ENCODE measurements at places on chromosomes 11 and 22.

- H3K4me3 ChIP-seq = no peak overlapping the region
- peaks cover 37% of the 10 kb centered on the region for H3K36me3 ChIP-seq
- no peak overlapping the region for H3K27ac ChIP-seq
- H3K4me1 ChIP-seq = peaks cover 4% of the 10 kb centered on the region
- DNase-seq = no peak
Measured at GRCh38 chr22:49783036-49783746, 44.5 kb downstream of the BRD1 start.

- peak overlapping the region; percentile 100 for H3K27ac ChIP-seq
- H3K4me1 ChIP-seq = peaks cover 30% of the 10 kb centered on the region
- H3K27me3 ChIP-seq = no peaks in the 10 kb centered on the region
- H3K36me3 ChIP-seq = peaks cover 12% of the 10 kb centered on the region
- DNase-seq = no peak
- H3K4me3 ChIP-seq = peak overlapping the region; percentile 99
Measured at GRCh38 chr11:46616551-46617133, 385 bp downstream of the HARBI1 start.

DNA sequence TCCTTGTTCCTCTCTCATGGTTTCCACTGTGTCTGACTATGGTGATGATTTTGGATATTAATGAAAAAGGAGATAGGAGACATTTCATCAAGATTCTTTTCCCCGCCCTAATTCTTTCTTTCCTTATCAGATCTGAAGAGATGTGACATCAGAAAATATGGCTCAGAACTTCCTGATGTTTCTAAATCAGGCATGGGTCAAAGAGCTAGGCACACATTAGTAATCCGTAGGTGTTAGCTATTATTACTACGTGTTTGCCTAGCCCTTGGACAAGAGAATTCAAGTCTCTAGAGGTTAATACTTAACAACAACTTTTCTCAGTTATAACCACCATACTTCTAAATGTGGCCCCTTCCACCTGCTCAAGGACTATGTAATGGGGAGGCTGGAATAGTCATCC is 5.8 kb downstream of the JOSD1 start:
- no peak for DNase-seq
- H3K4me3 ChIP-seq = no peak overlapping the region
- H3K27me3 ChIP-seq = no peaks in the 10 kb centered on the region
- peak overlapping the region; percentile 77 for H3K27ac ChIP-seq
- H3K36me3 ChIP-seq = peaks cover 82% of the 10 kb centered on the region

- H3K4me1 ChIP-seq = peaks cover 4% of the 10 kb centered on the region
- H3K27ac ChIP-seq = no peak overlapping the region
- peaks cover 2% of the 10 kb centered on the region for H3K36me3 ChIP-seq
- H3K4me3 ChIP-seq = no peak overlapping the region
- no peak for DNase-seq
Measured at GRCh38 chr11:44223238-44223637, 86.7 kb downstream of the ALX4 start.

- H3K36me3 ChIP-seq = peaks cover 11% of the 10 kb centered on the region
- no peak overlapping the region for H3K27ac ChIP-seq
- no peaks in the 10 kb centered on the region for H3K27me3 ChIP-seq
Measured at GRCh38 chr22:20032407-20032991, 11.6 kb downstream of the TANGO2 start.

DNA sequence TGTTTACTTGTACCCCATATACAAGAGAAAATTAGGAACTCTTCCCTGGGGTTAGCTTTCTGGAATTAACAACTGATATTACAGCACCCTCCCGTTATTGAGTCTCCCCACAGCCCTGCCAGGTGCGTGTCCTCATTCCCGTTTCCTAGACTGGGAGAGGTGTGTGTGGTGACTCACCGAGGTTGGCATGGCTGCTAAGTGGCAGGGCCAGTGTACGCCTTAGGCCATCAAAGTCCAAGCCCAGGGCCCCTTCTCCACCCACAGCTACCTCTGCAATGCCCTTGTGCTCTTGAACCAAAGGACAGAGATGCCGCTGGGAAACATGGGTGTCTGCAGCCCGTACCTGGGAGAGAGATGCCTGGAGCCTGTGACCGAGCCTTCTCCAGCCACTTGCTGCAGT is 12.3 kb downstream of the IFT27 start:
- peaks cover 2% of the 10 kb centered on the region for H3K36me3 ChIP-seq
- no peak overlapping the region for H3K27ac ChIP-seq
- H3K4me1 ChIP-seq = no peaks in the 10 kb centered on the region
- DNase-seq = no peak
- H3K27me3 ChIP-seq = no peaks in the 10 kb centered on the region

DNA sequence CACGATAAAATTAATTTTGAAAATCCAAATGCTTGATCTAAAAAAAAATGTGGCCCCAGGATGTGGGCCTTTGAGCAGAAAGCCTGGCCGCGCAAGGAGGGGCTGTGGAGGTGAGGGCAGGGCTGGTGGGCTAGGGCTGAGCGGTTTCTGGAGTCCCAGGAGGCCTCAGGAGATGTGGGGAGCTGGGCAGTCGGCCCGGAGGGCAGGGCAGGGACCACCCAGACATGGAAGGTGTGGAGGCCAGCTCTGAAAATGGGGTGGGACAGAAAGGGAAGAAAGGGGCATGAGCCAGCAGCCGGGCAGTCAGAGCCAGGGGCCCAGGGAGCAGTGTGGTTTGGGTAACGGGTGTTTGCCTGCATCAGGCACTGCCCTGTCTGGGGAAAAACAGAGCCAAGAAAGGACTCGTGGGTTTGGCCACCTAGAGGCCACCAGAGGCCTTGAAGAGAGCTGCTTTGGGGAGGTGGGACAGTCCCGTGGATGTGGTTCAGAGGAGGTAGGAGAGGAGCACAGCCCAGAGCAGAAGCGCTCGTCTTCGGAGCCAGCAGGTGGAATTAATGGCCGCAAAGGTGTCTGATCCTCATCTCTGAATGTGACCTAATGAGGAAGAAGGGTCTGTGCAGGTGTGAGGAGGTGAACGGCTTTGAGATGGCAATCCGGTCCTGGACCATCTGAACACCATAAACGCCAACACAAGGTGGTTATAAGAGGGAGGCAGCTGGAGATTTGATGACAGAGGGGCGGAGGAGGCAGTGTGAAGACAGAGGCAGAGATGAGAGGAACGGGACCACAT is 50.2 kb downstream of the IGF2 start:
- H3K36me3 ChIP-seq = no peaks in the 10 kb centered on the region
- H3K27me3 ChIP-seq = peaks cover 7% of the 10 kb centered on the region
- H3K4me3 ChIP-seq = no peak overlapping the region
- H3K4me1 ChIP-seq = peaks cover 5% of the 10 kb centered on the region
- H3K27ac ChIP-seq = no peak overlapping the region

- no peak for DNase-seq
- peaks cover 38% of the 10 kb centered on the region for H3K36me3 ChIP-seq
- H3K27me3 ChIP-seq = no peaks in the 10 kb centered on the region
- no peak overlapping the region for H3K4me3 ChIP-seq
- H3K4me1 ChIP-seq = peaks cover 7% of the 10 kb centered on the region
- no peak overlapping the region for H3K27ac ChIP-seq
Measured at GRCh38 chr22:46875089-46875488, 112.6 kb downstream of the TBC1D22A start.

GRCh38 chr11:32434356-32435151 is 785 bp downstream of the WT1 start:
- H3K27ac ChIP-seq = no peak overlapping the region
- peaks cover 5% of the 10 kb centered on the region for H3K36me3 ChIP-seq
- H3K4me3 ChIP-seq = no peak overlapping the region
- H3K4me1 ChIP-seq = peaks cover 14% of the 10 kb centered on the region
- no peak for DNase-seq
- H3K27me3 ChIP-seq = peaks cover 80% of the 10 kb centered on the region

GRCh38 chr11:41872426-41872825 is 413.0 kb upstream of the LRRC4C start:
- no peaks in the 10 kb centered on the region for H3K36me3 ChIP-seq
- no peak overlapping the region for H3K4me3 ChIP-seq
- no peak for DNase-seq
- H3K27ac ChIP-seq = no peak overlapping the region
- H3K4me1 ChIP-seq = no peaks in the 10 kb centered on the region

GRCh38 chr11:67584205-67584880 is 731 bp downstream of the GSTP1 start:
- peak overlapping the region; percentile 67 for H3K27ac ChIP-seq
- DNase-seq = peak; percentile 33
- peaks cover 39% of the 10 kb centered on the region for H3K36me3 ChIP-seq
- peak overlapping the region; percentile 78 for H3K4me3 ChIP-seq
- H3K27me3 ChIP-seq = peaks cover 16% of the 10 kb centered on the region

GRCh38 chr11:61954851-61955421 is 4.8 kb downstream of the BEST1 start:
- no peak for DNase-seq
- no peak overlapping the region for H3K27ac ChIP-seq
- H3K27me3 ChIP-seq = peaks cover 22% of the 10 kb centered on the region
- H3K36me3 ChIP-seq = no peaks in the 10 kb centered on the region
- peaks cover 2% of the 10 kb centered on the region for H3K4me1 ChIP-seq

GRCh38 chr11:21931436-21932101 is 261.3 kb upstream of the ANO5 start:
- H3K27me3 ChIP-seq = no peaks in the 10 kb centered on the region
- DNase-seq = no peak
- no peak overlapping the region for H3K27ac ChIP-seq
- H3K36me3 ChIP-seq = no peaks in the 10 kb centered on the region

DNA sequence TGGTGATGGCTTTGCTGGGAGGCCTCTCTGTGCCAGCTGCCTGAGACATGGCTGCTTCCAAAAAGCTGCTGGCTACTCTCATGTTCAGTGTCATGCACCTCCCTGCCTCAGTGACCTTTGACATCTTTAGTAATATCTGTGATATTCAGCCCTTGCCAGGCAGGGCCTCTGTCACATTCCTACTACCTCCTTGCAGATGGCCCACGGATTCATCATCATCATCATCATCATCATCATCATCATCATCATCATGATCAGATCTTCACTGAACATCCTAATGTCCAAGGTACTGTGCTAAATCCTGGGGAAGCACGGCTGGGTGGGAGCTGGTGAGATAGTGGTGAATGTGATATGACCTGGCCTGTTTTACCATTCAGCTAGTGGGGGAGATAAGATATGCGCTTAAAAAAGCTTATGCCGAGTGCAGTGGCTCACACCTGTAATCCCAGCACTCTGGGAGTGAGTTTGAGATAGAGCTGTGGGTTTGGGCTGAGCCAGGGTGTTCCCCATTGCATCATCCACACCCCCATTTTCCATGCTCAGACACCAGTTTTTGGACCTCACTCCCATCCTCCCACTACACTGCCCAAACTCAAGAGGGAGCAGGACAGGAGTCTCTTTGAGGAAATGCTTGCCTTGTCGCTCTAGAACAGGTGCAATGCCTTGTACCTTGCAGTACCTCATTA is 17.1 kb upstream of the TMPRSS13 start:
- H3K27me3 ChIP-seq = no peaks in the 10 kb centered on the region
- DNase-seq = no peak
- peaks cover 72% of the 10 kb centered on the region for H3K4me1 ChIP-seq
- H3K4me3 ChIP-seq = no peak overlapping the region
- peak overlapping the region; percentile 0 for H3K27ac ChIP-seq
- no peaks in the 10 kb centered on the region for H3K36me3 ChIP-seq
